ENCODE measurements at places on chromosomes 5 and 9.

DNA sequence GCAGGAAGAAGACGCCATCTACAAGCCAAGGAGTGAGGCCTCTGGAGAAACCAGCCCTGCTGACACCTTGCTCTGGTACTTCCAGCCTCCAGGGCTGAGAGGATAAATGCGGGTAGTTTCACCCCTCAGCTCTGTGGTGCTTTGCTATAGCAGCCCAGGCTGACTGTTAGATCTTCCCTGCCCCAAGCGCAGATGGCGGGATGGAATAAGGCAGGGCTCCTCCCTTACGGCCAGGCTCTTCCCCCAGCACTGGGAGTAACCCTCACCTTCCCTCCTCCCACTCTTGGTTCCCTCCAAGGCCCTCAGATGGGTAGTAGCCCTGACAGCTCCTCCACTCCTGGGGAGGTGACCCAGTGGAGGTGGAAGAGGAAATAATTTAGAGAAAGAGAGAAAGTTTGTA lies 285.1 kb downstream of the GADD45G start:
- DNase-seq, result no peak

- DNase-seq, result no peak
Measured at GRCh38 chr5:112951124-112951702, 25.4 kb upstream of the DCP2 start.

DNA sequence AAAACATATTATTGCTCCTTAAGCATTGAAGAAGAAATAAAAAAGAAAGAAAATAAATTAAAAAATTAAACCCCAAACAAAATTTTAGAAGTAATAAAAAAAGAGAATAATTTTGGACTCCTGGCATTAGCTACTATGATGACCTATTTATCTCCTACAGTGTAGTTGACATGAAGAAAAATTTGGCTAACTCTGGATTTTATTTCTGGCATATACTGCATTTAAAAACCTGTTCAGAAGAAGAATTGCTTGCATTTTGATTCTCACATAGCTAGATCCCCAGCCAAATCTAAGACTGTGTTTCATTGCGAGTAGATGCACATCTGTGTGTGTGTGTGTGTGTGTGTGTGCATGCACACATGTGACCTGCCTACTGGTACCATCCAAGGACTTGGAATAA lies 30.1 kb upstream of the GABRG2 start:
- DNase-seq, result no peak

DNA sequence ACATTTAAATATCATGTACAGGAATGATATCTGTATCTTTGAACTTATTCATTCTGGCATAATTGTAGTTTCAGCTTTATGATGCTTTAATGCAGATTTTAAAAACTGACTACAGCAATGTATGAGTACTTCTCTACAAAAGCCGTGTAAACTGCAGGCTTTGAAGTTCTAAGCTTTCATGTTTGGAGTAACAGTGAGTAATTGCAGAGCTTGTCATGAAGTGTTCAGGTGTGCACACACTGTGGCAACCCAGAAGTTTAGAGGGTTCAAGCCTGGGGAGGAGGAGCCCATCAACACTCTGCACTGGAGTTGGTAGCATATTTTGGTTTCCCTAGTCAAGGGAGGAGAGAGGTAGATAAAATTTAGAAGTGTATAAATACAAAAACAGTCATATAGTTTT lies 130.9 kb downstream of the CD180 start:
- DNase-seq, result no peak

GRCh38 chr5:160548949-160549645 lies 127.4 kb downstream of the PTTG1 start:
- no peak for DNase-seq

DNA sequence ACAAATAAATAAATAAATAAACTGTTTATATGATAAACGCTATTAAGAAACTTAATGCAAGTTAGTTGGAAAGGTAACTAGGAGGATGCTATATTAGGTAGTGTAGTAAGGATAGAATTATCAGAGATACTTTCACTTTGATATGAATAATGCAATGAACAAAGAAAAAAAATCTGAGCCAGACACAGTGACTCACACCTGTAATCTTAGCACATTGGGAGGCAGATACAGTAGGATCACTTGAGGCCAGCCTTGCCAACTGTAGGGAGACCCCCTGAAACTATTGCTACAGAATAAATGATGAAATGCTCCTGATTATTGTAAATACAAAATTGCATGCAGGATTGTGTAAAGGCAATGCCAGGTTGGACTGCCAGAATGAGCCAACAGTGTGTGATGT lies 109.2 kb downstream of the ANXA2R start:
- no peak for DNase-seq

GRCh38 chr9:135926402-135927194 lies 19.3 kb upstream of the CAMSAP1 start:
- no peak for DNase-seq

DNA sequence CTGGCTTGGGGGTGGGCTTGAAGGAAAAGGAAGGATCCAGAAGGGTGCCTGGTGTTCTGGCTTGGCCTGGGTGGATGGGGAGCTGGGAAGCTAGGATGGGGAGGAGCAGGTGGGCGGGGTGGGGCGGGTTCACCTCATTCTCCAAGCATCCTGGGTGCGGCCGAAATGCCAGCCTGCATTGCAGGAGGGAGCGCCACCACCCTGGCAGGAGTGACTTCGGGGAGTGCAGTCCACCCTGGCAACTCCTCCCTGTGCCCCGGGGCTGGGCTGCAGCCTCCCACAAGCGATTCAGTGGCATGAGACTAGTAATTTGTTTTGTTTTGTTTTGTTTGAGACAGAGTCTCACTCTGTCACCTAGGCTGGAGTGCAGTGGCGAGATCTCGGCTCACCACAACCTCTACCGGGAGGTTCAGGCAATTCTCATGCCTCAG lies 5.5 kb downstream of the TTC16 start:
- DNase-seq, result no peak

DNA sequence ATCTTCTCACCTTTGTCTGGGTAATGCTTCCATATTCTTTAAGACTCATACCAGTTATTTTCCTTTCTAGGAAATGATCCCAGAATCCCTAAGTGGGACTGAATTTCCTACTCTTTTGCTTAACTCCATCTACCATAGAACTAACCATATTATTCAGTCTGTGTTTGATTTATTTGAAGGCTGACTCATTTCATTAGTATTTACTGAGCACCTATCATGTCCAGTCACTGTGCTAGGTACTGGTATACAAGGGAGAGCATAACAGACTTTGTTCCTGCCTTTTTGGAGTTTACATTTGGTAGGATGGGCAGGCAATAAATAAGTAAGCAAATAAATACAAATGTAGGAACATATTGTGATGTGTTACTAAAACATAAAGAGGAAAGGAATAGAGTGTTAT lies 4.3 kb downstream of the NPR2 start:
- DNase-seq, result no peak

- DNase-seq, result no peak
Measured at GRCh38 chr5:141838326-141839014, 39.7 kb downstream of the PCDH1 start.

- DNase-seq, result no peak
Measured at GRCh38 chr9:127970401-127971313, 10.1 kb downstream of the EEIG1 start.

GRCh38 chr5:52283221-52283620 lies 504.5 kb upstream of the ITGA1 start:
- no peak for DNase-seq

DNA sequence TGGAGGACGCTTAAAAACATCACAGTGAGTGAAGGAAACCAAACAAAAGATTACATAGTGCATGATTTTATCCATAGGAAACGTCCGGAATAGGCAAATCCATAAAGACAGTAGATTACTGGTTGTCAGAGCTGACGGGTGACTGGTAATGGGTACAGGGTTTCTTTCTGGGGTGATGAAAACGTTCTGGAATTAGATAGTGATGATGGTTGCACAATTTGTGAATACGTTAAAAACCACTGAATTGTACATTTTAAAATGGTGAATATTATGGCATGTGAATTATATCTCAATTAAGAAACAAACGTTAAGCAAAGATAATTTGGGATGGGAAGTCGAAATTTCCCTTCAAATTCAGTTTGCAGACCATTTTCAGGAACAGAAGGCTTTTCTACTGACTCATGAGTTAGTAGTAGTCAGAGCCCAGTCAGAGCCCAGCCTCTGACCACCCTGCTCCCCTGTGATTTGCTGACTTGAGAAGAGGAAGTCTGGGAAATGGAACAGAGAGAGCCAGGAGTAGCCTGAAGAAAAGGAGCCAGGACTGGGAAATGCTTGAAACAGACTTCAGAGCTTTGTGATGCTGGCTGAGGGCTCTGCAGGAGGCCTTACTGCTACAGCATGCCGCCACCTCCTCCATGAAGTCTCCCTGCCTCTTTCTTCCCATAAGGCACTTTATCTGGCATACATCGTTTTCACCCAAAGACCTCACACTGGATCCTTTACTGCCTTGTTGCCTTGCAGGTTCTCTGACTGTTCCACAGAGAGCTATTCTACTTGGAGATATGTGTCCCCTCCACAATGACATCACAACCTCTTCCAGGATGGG lies 46.4 kb upstream of the CTNNA1 start:
- DNase-seq, result no peak

GRCh38 chr9:105389796-105390195 lies 58.0 kb upstream of the FSD1L start:
- DNase-seq, result no peak

- DNase-seq, result no peak
Measured at GRCh38 chr5:62977661-62978060, 399.0 kb downstream of the LRRC70 start.

GRCh38 chr5:10591966-10592365 lies 28.1 kb downstream of the ANKRD33B start:
- no peak for DNase-seq

DNA sequence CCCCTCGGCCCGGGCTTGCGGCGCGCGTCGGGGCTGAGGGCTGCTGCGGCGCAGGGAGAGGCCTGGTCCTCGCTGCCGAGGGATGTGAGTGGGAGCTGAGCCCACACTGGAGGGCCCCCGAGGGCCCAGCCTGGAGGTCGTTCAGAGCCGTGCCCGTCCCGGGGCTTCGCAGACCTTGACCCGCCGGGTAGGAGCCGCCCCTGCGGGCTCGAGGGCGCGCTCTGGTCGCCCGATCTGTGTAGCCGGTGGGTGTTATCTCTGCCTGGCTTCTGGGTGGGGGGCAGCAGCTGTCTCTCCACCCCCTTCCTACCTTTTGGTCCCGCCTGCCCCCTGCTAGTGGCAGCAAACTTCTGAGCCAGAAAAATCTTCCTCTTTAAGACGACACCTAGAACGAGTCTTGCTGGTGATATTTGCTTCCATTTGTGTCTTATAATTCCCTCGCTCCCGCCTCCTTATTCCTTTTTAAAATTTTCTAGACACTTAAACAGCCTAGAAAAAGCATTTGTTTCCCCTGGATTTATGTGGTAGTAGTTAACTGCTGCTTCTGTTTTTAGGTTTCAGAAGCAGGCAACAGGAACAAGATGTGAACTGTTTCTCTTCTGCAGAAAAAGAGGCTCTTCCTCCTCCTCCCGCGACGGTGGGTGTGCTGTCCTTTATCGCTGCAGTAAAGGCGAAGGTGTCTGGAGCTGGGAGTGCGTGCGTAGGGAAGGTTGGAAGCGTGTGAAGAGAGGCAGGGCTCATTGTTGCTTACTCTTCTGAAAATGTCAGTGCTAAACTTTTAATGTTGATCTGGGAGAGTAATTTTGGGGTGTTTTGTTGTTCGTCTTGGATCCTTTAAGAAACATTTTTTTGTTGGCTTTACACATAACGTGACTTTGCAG lies 554 bp downstream of the JAK2 start:
- no peak for DNase-seq

GRCh38 chr5:177179431-177179830 lies 45.9 kb downstream of the NSD1 start:
- DNase-seq, result no peak

DNA sequence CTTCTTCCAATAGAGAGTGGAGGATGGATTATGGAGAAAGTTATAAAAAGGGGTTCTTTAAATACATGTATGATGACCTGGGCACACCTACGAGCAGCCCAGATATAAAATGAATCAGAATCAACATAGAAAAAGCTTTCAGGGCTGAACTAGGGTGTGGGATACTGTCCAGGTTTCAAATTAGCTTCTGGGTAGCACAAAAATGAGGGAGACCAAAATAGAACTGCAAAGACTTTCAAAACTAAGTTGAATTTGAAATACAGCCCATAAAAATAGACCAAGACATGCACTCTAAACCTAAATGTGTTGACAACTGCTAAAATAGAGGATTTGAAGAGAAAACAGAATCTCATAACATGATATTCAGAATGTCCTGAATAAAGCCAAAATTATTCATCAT lies 17.0 kb downstream of the ZNF484 start:
- DNase-seq, result no peak

DNA sequence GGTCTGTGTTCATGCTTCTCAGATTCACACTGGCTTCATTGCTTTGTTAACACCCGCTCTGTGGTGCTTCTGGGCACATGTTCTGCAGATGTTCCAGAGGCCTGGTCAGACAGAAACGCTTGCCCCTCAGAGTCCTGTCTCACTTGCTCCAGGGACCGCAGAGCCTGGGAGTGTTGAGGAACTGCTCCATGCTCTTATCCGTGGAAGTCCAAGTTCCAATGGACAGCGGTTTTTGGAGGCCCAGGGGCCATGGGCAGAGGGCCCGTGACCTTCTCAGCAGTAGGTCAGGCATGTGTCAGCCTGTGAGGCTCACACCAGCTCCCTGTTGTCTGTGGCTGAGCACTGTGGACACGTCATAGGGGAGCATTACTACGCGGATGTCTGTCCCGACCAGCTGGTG lies 364.7 kb upstream of the IRX1 start:
- DNase-seq, result no peak

DNA sequence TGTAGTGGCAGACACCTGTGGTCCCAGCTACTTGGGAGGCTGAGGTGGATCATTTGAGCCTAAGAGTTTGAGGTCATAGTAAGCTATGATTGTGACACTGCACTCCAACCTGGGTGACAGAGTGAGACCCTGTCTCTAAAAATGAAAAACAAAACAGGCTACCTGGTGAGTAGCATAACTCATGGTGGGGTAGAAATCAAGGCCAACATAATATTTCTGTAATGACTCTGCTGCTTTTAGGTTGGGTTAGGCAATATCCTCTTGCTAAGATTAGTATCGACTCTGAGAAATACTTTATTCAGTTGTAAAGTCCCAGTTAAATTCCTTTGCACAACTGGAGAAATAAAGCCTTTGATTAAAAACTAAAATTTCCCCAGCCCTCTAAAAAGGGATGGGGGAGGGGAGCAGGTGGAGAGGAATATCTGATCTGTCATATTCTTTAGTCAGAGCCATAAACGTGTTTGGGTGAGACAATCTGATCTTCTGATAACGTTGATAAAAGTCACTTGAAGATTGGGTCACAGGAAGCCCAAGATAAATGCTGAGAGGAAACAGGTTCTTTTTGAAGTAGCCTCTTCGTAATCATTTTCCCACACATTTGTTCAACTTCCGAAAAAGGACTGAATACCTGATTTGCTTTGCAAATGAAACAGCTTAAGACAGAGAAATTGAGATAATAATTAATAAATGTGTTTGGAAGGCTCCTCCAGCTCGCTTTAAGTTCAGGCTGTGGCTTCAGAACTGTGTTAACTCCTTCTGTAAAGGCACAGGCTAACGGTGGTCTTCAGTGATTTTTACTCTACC lies 14.9 kb downstream of the IL4 start:
- DNase-seq, result no peak

DNA sequence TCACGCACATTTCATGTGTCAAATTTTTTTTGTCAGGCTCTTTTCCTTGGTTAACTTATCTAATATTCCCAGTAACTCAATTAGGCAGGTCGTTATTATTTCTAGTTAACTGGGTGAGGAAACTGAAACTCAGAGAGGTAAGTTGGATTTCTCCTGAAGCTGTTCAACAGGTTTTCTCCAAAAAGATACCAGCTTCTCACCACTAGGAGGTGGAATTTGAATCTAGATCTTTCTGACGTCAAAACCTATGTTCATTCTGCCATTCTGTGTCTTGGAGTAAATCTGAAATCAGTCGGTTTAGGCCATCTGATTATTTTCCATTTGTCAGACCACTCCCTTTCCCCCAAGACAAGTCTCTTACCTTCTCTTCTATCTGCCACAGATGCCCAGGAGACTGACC lies 572.9 kb downstream of the ACTL7B start:
- DNase-seq, result no peak

Measured in D721Med (cell line).